ENCODE measurements at places on chromosomes 6 and 20.

GRCh38 chr6:46315589-46315988, 144.8 kb upstream of the ENPP5 start:
- no peak for DNase-seq

GRCh38 chr20:35616465-35617396, 1.1 kb downstream of the SPAG4 start:
- DNase-seq: peak; percentile 88

GRCh38 chr6:139472351-139473015, 98.0 kb upstream of the CITED2 start:
- no peak for DNase-seq

- DNase-seq: peak; percentile 14
Measured at GRCh38 chr6:68760941-68761676, 126.0 kb downstream of the ADGRB3 start.

GRCh38 chr6:158398252-158399024, 86.2 kb downstream of the TULP4 start:
- no peak for DNase-seq

- no peak for DNase-seq
Measured at GRCh38 chr6:18266523-18266912, 2.2 kb upstream of the DEK start.

DNA sequence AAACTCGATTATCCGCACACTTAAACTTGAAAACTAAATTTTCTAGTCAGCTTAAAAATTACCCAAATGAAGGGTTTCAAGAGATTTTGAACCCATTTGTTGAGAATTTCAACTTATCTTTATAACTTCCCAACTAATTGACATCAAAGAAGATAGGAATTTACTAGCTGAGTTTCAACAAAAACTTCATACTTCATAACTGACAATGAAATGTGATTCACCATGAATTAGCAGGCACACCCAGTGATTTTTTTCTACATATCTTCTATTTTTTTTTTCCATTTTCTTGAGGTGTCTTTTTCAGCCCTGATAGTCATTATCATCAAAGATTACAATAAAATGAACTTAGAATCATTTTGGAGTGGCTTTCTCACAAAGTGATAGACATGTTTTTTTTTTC, 26.7 kb downstream of the TNFAIP3 start:
- DNase-seq: no peak

GRCh38 chr6:125843593-125843992, 52.8 kb downstream of the NCOA7 start:
- DNase-seq: no peak

DNA sequence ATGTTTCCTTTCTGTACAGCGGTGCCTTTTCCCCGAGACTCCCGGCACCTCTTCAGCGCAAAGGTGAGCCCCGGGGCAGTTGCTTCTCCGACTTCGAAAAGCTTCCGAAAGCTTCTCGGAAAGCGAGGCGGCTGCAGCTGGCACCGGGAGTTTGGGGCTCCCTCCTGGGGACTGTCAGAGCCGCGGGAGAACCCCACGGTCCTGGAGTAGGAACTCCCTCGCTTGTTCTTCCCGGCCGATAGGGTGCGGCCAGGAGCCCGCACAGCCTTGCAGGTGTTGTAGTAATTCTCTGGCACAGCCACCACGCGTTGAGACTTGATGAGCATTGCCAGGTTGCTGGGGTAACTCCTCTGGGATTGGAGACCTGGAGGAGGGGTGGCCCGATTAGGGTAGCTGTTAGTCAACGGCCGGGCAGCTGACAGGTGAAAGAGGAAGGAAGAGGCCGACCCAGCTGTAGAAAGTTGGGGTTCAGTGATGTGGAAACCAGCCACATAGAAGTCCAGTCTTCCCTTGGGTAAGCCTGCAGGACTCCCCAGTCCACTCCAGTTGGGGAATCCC, 721 bp downstream of the KDM1B start:
- DNase-seq: peak; percentile 95

DNA sequence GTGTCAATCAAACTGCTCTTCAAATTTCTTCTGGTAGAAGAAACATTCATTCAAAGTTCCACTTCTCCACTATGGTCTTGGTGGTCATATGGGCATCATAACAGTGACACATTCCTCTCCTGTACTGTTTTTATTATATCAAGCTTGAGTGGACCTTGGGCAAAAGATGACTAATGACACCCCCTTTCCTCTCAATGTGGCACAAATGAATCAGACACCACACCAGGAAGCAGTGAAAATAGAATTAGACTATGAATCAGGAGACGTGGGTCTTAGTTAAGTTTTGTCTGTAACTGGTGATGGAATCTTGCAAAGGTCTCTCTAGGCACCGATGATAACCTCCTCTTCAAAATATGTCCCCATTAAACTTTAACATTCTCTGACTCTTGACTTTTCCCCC, 9.0 kb upstream of the NRSN1 start:
- DNase-seq: no peak

DNA sequence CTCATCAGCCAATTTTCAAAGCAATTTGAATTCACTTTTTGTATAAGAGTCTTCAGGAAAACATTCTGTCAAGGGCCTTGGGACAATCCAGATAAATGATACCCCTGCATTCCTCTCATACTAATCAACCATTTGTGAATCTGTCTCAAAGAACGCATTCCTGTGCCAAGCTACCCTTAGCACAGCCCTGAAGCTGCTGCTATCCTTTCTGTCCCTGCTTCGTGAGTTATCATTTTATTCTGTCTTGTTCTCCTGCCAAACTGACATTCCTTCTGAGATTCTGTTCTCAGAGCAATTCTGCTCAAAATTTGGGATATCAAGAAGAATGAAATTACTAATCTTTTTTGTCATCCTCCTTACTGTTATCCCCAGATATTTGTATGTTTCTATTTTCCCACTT, 213.9 kb upstream of the STXBP5 start:
- no peak for DNase-seq

- DNase-seq: no peak
Measured at GRCh38 chr6:8236956-8237355, 134.6 kb upstream of the EEF1E1 start.

DNA sequence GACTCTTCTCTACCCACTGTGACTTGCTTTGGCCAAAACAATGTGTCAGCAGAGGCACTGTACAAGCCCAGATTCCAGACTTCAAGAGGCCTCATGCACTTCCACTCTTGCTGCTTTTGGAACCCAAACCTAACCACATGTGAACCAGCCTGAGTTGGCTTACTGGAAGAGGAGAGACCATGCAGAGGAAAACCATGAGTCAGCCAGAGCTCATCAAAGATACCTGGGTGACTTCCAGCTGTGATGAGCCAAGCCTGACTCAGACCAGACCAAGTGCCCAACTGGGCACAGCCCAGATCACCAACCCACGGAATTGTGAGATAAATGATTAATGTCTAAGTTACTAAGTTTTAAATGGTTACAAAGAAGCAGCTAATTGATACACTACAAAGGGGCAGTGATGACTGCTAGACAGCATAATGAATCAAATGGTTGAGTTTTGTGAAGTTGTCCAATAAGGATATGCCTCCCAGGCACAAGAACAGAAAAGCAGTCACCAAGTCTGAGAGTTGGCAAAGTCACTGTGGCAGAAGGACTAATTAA, 16.2 kb upstream of the BEND6 start:
- peak; percentile 83 for DNase-seq

- DNase-seq: no peak
Measured at GRCh38 chr6:38542031-38542430, 97.7 kb downstream of the BTBD9 start.

DNA sequence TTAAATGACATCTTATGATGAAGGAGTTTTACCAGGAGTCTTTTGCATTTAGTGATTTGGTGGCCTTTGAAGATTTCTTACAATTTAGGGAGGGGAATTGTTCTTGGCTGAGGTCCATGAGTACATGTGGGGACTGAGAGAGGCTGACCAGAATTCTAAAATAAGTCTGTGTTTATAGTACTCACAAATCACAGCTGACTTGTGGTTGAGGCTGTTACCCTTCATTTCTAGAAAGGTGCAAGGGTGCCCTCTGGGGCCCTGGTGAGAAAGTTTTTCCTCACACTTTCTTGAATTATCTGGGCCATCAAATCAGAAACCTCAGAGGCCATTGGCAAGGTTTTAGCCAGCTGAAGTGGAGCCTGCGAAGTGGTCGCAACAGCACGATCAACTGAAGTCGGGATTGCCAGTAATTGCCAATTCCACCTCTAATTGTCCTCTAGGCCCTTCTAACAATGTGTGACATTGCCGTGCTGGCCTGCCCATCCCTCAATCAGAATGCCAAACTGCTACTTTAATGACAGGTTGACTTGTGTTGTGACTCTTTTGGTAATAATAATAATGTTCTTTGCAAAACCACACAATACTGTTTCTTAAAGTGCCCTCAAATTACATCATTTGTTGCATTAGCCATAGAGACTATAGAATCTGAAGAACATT, 221.6 kb downstream of the OGFRL1 start:
- peak; percentile 82 for DNase-seq

- peak; percentile 60 for DNase-seq
Measured at GRCh38 chr6:79868098-79868722, 79.1 kb downstream of the ELOVL4 start.

DNA sequence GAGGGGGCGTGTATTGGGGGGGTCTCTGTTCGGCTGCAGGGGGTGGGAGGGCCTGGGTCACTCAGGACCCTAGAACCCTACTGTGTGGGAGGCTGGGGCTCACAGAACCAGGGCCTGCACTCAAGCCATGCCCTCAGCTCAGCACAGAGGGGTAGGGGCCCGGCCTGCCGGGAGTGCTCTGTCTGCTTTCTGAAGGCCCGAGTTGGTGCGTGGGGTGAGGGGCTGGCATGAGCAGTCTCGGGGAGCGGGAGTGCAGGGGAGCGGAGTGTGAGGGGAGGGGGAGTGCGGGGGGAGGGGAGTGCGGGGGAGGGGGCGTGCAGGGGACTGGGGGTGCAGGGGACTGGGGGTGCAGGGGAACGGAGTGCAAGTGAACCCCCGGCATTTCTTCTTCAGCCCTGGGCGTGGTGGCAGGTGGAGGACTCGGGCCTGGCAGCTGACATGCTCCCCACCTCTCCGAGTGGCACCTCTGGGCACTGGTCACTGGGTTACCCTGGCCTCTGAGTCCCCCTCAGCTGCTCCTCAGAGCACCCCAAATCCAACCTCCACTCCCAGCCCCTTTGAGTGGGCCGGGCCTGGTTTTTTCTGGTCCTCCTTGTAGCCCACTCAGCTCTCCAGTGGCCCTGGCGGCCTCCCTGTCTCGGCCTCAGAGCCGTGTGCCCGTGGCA, 1.0 kb downstream of the COL20A1 start:
- no peak for DNase-seq

- no peak for DNase-seq
Measured at GRCh38 chr6:11398451-11399326, 138.9 kb upstream of the TMEM170B start.

GRCh38 chr6:17250237-17250636, 30.9 kb upstream of the RBM24 start:
- no peak for DNase-seq

DNA sequence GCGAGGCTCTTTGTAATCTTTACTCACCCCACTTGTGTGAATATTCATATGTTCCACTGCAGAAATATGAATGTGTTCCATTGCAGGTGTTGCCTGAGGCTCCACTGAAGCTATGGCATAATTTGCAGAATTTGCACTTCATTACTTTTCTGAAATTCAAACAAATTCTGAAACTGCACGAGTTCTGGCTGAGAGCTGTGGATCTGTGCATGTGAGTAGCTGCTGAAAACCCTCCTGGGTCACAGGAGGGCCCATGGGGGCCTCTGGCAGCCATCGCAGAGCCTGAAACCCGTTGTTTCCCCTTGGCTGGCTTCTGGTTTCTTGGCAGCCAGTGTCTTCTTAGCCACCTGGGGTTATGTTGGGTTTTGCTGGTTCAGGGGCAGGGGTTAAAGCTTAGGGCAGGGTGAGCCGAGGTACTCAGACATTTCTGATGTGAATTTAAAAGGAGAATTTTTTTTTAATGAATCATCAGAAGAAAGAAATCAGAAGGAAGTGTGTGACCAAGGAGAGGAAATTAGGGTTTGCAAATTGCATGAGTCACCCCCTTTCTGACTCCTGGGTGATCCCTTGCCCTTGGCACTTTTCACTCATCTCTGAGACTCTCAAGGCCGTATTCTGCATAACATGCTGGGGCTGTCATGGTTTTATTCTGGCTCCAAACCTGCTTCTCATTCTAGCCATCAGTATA, 40.6 kb downstream of the TOX2 start:
- DNase-seq: peak; percentile 91

GRCh38 chr6:53615633-53616449, 49.7 kb downstream of the KLHL31 start:
- no peak for DNase-seq

DNA sequence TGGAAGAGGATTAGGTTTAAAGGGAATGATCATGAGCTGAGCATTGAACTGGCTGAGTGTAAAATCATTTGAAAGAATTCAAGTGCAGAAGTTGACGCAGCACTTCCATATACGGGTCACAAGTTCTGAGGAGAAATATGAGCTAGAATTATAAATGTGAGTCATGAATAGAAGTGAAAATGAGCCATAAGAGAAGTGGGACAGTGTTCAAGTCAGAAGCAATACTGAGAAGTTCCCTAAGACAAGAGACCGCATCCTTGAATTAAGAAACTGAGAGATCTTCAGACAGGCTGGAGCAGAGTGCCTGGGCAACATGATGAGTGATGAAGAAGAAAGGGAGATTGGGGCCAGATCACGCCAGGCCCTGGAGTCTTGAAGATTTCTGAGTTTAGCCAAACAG, 209.7 kb downstream of the TBX18 start:
- DNase-seq: no peak
